ENCODE measurements at places on chromosomes 16 and 17.

DNA sequence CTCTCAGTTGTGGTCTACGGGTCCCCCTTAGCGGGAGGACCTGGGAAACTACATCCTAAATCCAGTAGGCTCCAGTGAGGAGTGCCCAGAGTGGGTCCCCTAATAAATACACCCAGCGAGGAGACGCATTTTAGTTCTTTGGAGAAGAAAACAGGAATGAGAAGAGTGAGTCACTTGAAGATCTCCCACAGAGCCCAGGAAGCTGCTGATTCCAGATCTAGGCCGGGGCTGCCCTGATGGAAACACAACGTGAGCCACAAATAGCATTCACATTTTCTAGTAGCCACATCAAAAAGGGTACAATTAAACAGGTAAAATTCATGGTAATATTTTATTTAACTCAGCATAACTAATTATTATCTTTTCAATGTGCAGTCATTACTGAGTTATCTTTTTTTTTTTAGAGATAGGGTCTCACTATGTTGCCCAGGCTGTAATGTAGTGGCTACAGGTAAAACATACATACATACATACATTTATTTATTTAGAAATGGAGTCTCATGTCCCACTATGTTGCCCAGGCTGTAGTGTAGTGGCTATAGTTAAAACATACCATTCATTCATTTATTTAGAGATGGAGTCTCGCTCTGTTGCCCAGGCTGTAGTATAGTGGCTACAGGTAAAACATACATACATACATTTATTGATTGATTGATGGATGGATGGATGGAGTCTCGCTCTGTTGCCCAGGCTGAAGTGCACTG lies 21.5 kb downstream of the FBXO31 start:
- no peak for DNase-seq

GRCh38 chr17:9298135-9298534 lies 276.8 kb downstream of the NTN1 start:
- no peak for DNase-seq

DNA sequence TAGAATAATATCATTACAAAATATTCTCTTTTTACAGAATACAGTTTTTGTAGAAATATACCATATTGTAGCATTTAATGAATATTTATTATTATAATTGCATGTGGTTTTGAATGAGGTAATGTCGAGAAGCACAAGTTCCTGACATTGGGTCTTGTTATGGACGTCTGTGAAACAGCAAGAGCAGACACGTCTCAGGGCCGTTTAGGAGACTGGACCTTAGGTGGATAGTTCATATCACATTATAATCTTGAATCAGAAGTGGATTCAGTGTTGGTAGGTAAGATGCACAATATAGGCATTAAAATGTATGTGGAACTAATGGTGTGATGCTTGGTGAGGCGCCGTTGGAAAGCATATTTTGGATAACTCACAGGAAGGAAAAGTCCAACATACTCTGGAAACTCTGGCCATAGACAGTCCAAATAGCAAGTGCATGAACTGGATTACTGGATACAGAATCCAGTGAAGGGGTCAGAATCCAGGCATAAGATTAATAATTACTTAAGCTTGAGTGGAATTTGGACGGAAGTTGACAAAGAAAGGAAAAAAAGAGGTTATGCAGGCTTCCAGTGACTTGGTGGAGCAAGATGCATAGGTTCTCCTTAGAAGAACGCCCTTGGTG lies 17.2 kb downstream of the ABCA8 start:
- DNase-seq: no peak

DNA sequence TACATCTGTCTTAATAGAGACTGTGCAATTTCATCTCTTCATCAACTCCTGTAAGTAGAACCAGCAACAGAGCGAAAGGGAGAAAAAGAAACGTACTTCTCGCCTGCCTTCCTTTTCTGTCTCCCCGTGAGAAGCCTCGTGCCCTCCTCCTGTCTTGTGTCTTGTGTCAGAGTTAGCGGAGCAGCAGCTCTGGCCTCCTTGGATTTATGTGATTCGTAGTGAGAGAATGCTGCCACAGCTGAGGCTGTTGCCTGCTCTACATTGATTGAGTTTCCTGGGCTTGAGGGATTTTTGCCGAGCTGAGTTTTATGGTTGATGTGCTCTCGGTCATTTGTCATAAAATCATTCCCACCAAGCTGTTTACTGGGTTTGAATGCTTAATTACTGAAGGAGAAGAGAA lies 579.1 kb upstream of the RBFOX1 start:
- no peak for DNase-seq

GRCh38 chr17:21061971-21062526 lies 19.2 kb upstream of the USP22 start:
- DNase-seq: no peak

DNA sequence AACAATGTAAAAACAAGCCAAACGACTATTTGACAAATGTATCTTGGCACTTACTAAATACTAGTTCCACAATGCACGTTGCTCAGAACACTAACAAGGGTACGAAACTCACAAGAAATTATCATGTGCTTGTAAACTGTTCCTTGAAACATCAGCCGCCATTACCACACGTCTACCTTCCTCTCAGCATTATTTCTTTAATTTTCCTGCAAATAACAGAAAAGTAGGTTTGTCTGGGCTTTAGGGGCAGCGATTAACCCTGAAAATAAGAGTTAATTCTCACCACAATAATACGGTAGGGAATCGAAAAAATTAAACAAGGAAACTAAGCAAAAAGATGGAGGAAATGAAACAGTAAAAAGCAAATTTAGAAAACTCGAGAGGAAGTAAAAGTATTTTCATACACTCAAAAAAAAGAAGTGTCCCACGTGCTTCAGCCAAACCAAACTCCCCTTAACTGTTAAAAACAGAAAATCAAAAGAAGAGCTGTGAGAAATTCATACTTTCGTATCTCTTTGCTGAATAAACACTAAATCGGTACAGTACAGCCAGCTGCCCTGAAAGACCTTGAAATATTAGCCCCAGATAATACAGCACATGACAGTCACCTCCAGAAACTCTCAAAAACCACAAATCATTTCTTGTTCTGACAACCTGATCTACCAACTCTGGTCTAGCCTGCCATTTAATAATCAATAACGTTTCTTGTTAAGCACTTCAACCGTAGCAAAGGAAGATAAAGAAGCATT lies 1.2 kb downstream of the ARHGAP17 start:
- no peak for DNase-seq

- no peak for DNase-seq
These were observed 5.1 kb downstream of the FANCA start for GRCh38 chr16:89811321-89811720.

- no peak for DNase-seq
These were observed 821 bp downstream of the C16orf86 start for GRCh38 chr16:67667453-67667816.

GRCh38 chr16:88432174-88432573 lies 20.9 kb upstream of the ZFPM1 start:
- no peak for DNase-seq

- peak; percentile 70 for DNase-seq
These were observed at the start of gene IL32 for GRCh38 chr16:3065069-3065741. IL32 (plus strand) TSS chr16:3065640; CDS start chr16:3065812, 172 bp downstream.

- DNase-seq: no peak
These were observed 16.6 kb downstream of the KRT12 start for GRCh38 chr17:40850293-40850972.

- no peak for DNase-seq
These were observed 3.0 kb downstream of the SOX15 start for GRCh38 chr17:7586673-7587419.

GRCh38 chr16:84029297-84030047 lies 13.1 kb downstream of the SLC38A8 start:
- DNase-seq: no peak

GRCh38 chr17:20045476-20045875 lies 36.3 kb downstream of the SPECC1 start:
- no peak for DNase-seq

GRCh38 chr17:82059272-82060000 lies 6.2 kb downstream of the DUS1L start:
- no peak for DNase-seq

DNA sequence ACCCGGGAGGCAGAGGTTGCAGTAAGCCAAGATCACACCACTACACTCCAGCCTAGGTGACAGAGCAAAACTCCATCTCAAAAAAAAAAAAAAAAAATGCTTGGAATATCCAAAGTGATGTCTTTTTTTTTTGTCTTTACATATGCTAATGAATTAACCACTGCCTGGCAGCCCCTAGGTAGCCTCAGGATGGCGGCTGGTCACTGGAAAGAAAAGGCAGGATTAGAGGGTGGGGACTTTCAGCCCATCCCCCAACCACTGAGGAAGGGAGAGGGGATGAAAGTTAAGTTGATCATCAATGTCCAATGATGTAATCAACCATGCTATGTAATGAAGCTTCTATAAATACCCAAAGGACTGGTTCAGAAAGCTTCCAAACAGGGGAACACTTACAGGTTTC lies 26.8 kb downstream of the RNF157 start:
- no peak for DNase-seq

DNA sequence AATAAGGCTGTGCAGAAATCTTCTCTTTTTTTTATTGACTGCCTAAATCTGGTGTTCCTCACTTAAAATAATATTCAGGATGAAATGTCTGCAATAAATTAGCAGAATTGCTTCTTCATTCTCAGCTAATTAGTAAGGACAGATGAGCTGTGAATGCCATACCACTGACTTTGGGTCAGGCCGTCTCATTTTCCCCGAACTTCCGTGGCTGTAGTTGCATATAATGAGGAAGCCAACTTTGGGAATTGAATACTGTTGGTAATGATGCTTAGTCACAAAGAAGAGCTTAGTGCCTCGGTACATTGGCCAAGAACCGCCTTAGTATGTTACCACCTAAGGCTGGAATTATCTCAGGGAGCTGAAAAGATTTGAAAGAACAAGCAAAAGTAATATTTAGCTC lies 47.6 kb downstream of the NUP93 start:
- peak; percentile 60 for DNase-seq

- peak; percentile 53 for DNase-seq
These were observed 196.2 kb upstream of the NLRP1 start for GRCh38 chr17:5780476-5780875.

DNA sequence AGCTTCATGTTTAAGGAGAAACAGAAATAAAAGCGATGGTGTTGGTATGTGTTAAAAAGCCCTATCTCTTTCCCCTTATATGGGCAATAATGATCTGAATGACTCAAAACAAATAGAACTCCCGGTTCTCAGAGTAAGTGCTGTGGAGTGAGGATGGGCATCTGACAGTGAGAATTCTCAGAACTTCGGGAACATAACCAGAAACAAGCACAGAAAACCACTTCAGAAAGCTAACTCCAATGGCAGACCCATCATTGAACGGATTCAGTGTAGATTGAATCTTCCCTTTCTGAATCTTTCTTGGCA lies 67.2 kb downstream of the CDH8 start:
- no peak for DNase-seq

GRCh38 chr17:1234455-1234854 lies 35.8 kb upstream of the BHLHA9 start:
- DNase-seq: no peak

DNA sequence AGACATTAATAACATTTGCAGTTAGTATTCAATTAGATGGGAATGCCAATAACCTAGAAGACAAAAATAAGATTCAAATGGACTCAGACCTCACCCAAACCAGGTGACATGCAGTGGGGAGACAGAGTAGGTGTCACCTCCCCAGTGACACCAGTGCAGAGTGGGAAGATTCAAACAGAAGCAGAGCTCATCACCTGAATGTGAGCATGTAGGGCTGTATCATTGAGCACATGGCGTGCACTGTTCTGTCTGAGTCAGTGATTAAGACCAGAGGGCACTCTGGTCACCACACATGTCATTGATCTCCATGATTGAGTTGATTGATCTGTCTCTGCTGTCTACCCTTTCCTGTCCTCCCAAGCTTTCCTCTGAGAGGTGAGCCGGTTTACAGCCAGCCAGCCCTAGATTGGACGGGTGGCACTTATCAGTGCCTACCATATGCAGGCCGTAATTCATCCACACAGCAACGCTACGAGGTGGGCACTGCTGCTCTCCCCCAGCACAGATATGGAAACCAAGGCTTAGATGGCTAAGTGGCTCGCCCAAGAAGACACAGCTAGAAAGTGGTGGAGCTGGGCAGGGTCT lies 34.0 kb downstream of the RHBDL3 start:
- no peak for DNase-seq

GRCh38 chr17:17398943-17399926 lies 77.6 kb upstream of the MED9 start:
- peak; percentile 44 for DNase-seq

DNA sequence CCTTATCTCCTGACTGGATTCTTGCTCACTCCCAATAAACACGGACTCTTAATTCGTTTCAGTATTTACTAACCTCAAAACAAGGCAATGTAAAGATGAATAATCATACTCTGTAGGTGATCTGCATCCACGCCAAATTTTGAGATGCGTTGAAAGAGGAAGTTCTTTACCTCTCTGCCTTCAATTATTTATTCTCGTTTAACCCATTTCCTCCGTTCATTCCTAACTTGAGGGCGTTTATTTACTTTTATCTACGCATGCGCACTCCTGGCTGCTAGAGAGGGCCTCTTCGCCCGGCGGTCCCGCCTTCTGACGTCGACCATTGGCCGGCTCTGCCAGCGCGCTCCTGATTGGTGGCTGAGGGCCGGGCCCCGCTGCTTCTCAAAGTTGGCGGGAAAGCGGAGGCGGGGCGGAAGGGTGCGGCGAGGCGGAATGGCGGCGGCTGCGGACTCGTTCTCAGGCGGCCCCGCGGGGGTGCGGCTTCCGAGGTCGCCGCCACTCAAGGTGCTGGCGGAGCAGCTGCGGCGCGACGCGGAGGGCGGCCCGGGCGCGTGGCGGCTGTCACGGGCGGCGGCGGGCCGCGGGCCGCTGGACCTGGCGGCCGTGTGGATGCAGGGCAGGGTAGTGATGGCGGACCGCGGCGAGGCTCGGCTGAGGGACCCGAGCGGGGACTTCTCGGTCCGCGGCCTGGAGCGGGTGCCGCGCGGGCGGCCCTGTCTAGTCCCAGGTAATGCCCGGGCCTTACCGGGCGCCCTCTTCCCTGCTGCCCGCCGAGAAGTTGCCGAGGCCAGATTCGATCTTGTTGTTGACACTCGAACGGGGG lies at the start of gene RMI2:
TSS of gene RMI2 (plus strand) at position 420 of the 823 bp plus-strand sequence. CDS start at position 433, 13 bp downstream.
- peak; percentile 98 for DNase-seq

- no peak for DNase-seq
These were observed 16.4 kb downstream of the CDR2 start for GRCh38 chr16:22358000-22358399.

DNA sequence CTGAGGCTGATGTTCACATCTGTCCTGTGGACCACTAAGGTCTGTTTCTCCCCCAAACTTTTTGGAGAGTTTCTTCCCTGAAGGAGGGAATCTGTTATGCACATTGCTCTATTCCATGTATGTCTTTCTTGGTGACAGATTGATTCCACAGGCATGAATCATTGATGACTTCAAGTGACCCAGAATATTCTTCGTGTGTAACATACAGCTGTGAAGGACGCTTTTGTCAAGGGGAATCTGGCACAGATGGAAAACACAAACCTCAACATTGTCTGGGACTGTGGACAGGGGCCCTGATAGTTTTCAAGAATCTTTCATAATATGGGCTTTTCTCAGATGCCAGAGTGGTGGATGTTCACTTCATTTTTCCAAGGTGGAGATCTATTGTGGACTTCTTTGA lies 223.1 kb upstream of the MAF start:
- no peak for DNase-seq

All from MG63 (cell line).